ENCODE measurements at places on chromosomes 1 and 21.

GRCh38 chr1:110163591-110163990, 13.3 kb downstream of the SLC6A17 start:
- no peak for DNase-seq

GRCh38 chr1:92822879-92823278, 9.0 kb upstream of the RPL5 start:
- no peak for DNase-seq

DNA sequence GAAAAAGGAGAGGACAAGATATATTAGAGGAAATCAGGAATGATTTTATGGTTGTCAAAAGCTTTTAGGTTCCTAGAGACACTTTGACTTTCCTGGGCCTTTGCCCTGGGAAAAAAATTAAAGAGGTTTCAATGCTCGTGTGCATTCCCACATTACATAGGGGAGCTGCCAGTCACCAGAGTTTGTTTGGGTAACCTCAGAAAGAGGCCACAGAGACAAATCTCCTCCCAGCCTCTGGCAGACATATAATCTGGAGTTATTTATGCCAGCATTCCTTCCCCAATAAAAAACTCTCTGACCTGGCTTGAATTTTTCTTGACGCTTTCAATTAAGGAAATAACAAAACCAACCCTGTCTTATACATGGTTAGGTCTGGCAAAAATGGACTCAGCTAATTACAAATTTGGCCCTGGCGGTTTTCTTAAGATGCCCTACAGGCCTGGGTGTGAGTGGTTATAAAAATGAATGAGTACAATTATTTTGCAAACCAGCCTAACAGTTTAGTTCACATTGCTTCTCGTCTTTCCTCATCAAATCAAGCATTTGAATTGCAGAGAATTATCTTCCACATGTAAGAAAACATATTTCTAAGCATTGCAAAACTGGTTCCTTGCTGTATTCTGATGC, 63.7 kb downstream of the WLS start:
- DNase-seq, result no peak

GRCh38 chr1:65231718-65232330, 77.5 kb upstream of the DNAJC6 start:
- DNase-seq, result no peak

- DNase-seq, result peak; percentile 4
Observed at GRCh38 chr1:98870959-98871903, 133.4 kb downstream of the PLPPR5 start.

DNA sequence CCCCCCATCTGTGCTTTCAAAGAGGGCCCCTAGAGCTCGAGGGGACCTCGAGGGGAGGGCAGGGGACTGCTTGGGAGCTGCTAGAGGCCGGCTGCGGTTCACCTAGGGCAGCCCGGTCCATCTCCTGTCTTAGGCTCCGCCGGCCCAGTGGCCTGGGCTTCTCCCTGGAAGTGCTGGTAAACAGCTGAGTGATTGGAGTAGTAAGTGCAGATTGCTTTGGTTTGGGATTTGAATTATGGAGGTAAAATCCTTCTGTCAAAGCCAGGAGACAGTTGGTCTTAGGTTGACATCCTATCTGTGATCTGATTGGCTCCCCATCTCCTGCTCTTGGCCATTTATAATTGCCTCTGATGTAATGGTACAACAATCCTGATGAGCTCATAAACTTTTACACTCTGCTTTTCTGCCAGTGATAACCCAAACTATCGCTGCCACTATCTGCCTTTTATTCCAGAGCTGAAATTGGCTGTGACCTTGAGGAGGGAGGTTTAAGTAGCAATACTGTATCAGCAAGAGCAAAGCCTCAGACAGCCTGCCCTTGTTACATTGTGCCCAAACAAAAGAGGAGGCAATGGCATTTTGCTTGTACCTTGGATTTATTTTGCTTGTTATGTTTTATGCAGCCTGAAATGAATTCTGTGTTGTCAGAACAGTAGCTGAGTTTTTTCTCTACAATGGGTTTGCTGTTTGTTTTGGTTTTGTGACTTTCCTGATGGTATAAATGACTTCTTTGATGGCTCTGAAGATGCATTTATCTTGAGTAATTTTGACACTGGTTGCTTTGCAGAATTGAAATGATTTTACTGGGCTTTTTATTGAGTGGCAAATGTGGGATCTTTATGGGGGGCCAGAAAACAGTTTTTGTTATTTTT, 2.4 kb downstream of the ARID1A start:
- DNase-seq, result peak; percentile 13

- no peak for DNase-seq
Observed at GRCh38 chr21:23817337-23817736, 1789.9 kb downstream of the MRPL39 start.

- DNase-seq, result no peak
Observed at GRCh38 chr1:91679446-91679845, 178.8 kb downstream of the CDC7 start.

DNA sequence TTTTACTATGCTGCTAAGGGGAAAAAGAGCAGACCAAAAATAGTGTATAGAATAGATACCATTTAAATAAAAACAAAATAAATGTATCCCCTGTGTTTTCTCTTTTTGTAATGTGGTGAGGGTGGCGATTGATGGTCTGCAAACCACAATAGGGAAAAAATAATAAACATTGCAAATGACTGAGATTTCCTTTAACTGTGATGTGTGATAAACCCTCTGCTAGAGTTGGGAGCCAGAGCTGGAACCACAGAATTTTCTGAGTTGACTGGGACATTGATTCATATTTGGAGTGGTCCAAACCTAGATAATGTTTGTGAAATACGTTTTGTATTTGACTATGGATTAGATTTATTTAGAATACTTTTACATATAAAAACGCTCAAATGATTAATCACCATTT, 70.6 kb upstream of the PTGFR start:
- no peak for DNase-seq

GRCh38 chr1:168498159-168498631, 45.6 kb downstream of the XCL2 start:
- DNase-seq, result no peak

DNA sequence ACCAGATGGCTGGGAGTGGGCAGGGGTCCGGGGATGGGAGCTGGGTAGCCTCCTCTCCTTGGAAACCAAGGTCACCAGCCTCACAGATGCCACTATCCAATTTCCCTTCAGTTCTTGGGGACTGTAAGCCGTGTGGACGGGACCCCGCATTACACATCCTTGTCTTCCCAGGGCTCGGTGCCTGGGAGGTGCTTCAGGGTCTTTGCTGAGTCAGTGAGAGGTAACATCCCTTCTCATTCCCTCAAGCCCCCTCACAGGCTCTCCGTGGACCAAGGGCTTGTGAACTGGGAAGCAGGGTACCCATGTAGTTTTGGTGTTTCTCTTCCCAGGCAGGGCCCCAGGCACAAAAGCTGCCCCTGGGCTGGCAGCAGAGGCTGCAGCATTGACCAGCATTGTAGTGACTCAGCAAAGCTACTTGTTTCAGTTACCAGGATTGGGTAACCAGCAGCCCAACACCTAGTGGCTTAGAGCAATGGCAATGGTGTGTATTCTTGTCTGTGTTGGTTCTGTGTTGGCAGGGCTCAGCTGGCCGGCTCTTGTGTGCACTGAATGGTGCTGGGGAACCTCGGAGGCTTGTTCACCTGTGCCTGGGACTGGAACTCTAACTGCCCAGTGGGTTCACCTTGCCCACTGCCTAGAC, 24.6 kb upstream of the PCBP3 start:
- DNase-seq, result no peak

DNA sequence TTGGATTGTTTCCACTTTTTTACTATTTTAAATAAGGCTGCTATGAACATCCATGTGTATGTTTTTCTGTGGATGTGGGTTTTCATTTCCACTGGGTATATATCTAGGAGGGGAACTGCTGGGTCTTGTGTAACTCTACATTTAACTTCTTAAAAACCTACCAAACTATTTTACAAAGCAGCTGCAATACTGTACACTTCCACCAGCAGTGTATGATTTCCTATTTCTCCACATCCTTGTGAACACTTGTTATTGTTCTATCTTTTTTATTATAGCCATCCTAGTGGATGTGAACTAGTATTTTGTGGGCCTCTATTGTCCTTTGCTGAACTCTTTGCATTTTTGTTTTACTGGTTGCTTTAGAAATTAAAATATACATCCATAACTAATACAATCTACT, 33.4 kb downstream of the DIPK1A start:
- no peak for DNase-seq

DNA sequence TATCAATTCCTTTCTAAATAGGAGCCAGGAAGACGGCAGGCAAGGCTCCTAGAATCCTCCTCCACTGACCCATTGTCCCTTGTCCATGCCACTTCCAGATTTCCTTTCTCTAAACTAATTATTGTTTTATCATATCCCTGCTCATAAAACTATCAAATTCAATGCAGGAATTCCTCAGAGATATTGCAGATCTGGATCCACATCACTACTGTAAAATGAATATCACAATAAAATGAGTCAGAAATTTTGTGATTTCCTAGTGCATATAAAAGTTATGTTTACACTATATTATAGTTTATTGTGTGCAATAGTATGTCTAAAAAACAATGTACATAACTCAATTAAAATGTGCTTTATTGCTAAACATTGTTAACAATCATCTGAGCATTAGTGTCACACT, 498.7 kb upstream of the NEGR1 start:
- no peak for DNase-seq

GRCh38 chr1:29502911-29503840, 266.9 kb downstream of the PTPRU start:
- no peak for DNase-seq

DNA sequence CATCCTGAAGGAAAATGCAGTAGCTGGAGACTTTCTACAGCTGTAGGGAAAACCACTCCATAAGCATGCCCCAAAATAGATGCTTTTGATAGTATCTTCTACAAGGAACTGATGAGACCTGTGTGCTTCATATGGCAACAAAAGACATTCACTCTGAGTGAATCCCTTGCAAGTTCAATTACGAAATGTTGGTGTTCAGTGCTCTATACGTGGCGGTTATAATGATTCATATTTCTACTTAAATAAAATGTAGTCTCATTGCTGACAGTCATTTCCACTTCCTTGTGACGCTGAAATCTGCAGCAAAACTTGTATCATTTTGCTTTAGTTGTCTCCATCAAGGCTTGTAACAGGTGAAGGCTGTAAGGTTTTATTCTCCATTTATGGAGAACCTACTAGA, 20.6 kb downstream of the TOR1AIP2 start:
- DNase-seq, result no peak

DNA sequence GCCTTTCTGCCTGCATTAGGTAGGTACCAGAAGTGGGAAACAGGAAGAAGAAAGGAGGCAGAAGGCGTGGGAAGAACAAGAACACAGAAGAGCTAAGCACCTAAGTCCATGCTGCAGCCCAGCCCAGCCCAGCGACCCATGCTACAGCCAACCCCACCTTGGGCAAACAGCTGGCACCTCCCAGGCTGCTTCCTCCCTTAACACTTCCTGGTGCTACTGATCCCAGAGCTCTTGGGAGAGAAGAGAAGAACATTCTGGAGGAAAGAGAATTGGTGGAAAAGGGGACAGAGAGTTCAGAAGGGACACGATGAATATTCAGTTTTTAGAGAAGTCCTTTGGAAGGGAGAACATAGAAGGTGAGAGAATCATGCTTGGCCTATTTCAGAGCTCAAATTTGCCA, 28.5 kb downstream of the PLEKHA6 start:
- DNase-seq, result no peak

DNA sequence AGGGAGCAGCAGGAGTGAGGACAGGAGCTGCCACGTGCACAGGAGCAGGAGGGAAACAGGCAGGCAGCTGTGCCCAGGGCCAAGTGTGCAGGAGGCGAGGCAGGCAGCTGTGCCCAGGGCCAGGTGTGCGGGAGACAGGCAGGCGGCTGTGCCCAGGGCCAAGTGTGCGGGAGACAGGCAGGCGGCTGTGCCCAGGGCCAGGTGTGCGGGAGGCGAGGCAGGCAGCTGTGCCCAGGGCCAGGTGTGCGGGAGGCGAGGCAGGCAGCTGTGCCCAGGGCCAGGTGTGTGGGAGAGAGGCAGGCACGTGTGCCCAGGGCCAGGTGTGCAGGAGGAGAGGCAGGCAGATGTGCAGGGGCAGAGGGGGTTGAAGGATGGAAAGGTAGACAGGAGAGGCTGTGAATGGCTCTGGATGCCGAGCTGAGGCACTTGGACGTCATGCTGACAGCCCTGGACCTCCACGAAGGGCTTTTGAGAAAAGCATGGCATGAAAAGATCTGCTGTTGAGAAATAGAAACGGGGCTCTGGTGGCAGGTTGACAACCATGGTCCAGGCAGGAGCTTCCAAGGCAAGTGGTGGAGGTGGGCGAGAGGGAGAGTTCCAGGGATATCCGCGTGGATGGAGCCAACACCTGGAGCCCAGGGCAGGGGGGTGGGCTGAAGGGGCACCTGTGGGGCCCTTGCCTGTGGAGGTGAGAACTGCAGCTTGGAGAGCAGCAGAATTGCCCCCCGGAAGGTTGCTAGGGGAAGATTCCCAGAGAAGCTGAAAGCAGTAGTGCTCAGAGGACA, 19.1 kb upstream of the NPHP4 start:
- no peak for DNase-seq

GRCh38 chr1:230231774-230232145, 164.7 kb downstream of the GALNT2 start:
- no peak for DNase-seq

DNA sequence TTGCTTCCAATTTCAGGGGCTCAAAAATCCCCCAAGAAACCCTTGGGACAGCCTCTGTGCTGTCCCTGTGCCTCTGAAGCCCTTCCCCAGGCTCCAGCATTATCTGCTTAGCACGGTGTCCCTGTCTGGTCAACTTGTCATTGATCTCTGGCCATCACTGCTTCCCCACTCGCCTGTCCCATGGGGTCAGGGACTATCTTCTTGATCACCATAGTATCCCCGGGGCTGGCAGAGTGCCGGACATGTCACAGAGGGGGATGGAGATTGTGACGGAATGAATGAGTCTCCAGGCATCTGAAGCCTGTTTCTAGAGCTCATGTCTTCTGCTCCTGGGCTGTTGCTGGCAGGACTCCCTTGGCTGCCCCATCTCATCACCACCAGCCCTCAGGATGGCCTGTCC, 99.4 kb upstream of the VAMP3 start:
- no peak for DNase-seq

DNA sequence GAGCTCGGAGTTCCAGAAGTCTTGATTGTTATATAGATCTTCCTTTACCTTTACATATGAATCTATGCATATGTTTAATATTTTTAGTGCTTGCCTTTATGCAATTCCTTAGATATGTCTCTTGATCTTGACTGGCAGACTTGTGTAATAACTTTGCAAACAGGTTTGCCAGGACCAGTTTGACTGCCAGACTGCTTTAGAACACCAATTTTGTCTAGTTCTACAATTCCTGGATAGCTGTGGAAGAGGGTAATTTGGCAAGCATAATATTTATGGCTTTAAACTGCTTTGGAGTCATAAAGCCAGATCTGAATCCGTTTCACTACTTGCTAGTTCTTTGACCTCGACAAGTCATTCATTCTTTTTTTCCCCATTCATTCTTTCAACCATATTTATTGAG, 250.0 kb downstream of the FAF1 start:
- DNase-seq, result no peak

GRCh38 chr21:16837721-16838120, 675.1 kb upstream of the CXADR start:
- DNase-seq, result no peak

DNA sequence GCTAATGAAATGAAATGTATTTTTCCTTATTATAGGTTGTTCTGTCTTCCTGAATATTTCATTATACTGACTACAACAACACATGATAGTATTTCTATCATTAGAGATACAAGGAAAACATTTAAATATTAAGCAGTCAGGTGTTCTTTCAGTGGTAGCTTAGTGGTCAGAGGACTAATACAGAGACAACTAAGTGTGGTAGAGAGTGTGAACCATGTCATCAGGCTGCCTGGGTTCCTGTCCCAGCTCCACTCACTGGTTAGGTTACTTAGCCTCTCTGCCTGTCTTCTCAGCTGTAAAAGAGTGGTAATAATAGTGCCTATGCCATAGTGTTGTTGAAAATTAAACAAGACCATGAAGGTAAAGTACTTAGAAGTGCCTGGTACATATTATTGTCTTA, 3.9 kb downstream of the UAP1 start:
- no peak for DNase-seq

GRCh38 chr1:4655674-4656532, 1.5 kb downstream of the AJAP1 start:
- DNase-seq, result no peak
